SK-N-MC (cell line): ENCODE measurements at places on chromosomes 1 and 21.

- DNase-seq, result no peak
These were observed 62.5 kb downstream of the SCCPDH start for GRCh38 chr1:246786606-246787238.

- no peak for DNase-seq
These were observed 17.2 kb downstream of the CDCP2 start for GRCh38 chr1:54135436-54136120.

- DNase-seq, result peak; percentile 22
These were observed at the start of gene RNF220 for GRCh38 chr1:44405031-44405797. Gene RNF220 (plus strand): TSS chr1:44405255.

GRCh38 chr1:43796111-43796581 is 88.8 kb downstream of the ST3GAL3 start:
- DNase-seq, result peak; percentile 66

DNA sequence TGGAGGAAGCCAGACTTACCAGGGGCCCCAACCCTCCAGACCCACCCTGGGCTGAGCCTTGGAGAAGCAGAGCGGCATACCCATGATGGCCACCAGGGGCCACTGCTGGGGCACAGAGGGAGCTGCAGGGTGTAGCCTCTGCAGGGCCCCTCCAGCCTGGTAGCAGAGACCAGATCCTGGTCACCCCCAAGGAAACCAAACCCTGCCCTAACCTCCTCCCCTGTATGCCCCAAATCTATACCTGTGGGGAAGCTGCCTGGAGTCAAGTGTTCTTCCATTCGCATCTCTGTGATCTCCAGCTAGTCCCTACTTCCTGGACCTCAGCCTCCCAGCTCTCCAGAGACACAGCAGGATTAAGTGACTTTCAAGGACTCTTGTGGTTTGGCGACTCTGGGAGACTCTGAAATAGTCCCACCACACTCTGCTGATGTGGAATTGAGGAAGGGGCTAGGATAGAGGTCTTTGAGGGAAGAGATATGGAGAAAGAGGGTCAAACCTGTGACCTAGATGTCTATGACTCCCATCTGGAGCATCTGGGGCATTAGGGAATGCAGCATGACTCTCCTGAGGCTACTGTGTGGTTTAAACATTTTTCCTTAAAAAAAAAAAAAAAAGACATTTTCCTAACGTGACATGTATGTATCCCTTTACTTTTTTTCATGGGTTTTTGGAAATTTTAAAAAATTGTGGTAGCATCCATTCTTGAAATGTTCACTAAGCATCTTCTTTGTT is 119.2 kb upstream of the IPO9 start:
- DNase-seq, result no peak

GRCh38 chr1:225642177-225642576 is 10.7 kb downstream of the ENAH start:
- no peak for DNase-seq

- DNase-seq, result no peak
These were observed 58.0 kb downstream of the MDM4 start for GRCh38 chr1:204574016-204574864.

DNA sequence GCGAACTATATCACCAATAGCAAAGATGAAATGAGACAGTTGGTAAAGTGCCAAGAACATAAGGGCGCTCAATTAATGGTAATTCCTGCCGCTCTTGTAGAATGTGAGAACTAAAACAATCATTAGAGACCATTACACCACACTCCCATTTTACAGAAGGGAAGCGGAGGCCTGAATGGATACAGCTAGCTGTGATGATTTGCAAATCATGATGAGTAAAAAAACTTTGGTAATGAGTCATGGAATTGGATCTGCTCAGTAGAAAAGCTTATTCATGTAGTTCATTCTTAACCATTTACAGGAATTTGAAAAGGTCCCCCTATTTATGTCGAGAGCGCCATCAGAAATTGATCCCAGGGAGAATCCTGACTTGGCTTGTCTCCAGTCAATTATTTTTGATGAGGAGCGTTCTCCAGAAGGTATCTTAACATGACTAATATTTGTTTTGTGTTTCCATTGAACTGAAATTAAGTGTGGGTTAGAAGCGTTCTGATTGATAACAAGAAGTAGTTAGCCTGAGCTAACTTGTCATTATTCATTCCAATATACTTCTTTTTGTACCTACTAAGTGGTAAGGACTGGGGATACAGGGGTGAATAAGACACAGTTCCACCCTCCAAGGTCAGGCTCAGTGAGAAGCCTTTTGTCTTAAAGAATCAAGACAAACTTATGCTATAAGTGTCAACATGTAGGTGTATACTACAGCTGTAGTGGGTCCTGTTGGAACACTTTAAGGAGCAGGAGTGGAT is 812 bp downstream of the TTC4 start:
- DNase-seq, result no peak

- no peak for DNase-seq
These were observed 12.6 kb upstream of the DENND1B start for GRCh38 chr1:197787623-197788536.

DNA sequence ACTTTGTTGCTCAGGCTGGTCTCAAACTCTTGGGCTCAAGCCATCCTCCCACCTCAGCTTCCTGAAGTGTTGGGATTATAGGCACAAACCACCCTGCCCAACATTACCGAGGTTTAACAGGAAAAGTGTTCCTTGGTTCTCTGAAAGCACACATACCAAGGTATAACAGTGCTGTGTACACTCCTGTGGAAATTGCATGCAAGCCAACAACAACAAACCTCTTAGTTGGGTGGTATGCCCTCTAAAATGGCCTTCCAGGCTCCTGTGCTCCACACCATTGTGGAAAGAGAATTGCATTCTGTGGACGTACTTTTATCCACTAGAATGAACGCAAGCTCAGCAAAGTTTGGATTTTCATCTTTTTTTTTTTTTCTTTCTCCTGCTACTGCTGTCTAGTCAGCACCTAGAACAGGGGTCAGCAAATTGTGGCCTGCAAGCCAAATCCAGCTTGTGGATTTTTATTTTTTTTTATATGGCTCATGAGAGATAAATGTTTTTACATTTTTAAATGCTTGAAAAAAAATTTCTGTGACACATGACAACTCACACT is 192.2 kb upstream of the TNR start:
- no peak for DNase-seq
